ENCODE measurements at places on chromosomes 12 and 14.

- DNase-seq, result no peak
These were observed 357.7 kb downstream of the BCAT1 start for GRCh38 chr12:24591079-24591626.

GRCh38 chr12:94762259-94762942 is 112.0 kb upstream of the TMCC3 start:
- no peak for DNase-seq

- no peak for DNase-seq
These were observed 17.1 kb downstream of the SMCO2 start for GRCh38 chr12:27463511-27464219.

GRCh38 chr14:68380329-68380741 is 412.5 kb downstream of the ZFP36L1 start:
- DNase-seq, result no peak

GRCh38 chr12:75656648-75657047 is 145.2 kb upstream of the KRR1 start:
- no peak for DNase-seq

- DNase-seq, result no peak
These were observed 13.7 kb upstream of the ZNF740 start for GRCh38 chr12:53166837-53167236.

DNA sequence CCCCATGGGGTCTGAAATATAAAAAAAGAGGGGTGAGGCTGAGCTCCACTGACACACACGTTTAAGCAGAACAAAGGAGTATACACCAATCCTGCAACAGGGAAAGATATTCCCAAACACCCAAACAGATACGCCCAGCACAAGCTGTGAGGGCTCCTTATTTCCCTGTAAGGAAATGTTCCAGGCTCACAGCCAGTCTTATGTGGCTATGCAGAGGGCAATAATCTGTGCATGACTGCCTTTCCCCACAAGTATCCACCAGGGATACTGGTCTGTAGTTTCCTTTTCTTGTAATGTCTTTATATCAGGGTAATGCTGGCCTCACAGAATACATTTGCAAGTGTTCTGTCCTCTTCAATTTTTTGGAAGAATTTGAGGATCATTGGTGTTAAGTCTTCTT is 141.7 kb upstream of the DAAM1 start:
- DNase-seq, result no peak

GRCh38 chr12:15155271-15155670 is 65.9 kb downstream of the RERG start:
- DNase-seq, result no peak

DNA sequence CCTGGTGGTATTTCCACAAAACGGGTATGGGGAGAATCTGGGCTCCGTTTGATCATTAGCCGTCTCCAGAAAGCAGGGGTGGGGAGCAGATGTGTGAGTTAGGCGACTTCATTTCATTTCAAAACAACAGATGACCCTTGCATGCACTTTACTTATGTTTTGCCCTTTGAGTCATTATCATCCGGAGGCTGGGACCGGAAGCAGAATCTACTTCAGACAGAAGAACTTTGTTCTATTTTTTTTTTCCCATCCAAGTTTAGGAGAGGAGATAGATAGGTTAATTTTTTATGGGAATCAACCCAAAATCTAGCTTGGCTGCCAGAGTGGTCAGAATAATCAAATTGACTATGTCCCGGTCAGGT is 31.3 kb upstream of the CMAS start:
- no peak for DNase-seq

GRCh38 chr12:42447371-42447786 is 121.4 kb downstream of the PPHLN1 start:
- no peak for DNase-seq

DNA sequence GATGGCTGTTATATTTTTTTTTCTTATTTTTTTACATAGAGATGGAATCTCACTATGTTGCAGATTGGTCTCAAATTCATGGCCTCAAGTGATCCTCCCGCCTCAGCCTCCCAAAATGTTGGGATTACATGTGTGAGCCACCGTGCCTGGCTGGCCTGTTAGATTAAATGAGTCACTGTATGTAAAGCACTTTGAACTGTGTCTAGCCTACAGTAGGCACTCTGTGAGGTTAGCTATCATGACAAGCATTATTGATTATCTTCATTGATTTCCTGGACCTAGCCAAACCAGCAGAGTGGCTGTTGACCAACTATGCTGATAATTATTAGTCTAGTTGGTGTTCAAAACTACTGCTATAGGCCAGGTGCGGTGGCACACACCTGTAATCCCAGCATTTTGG is 42.6 kb downstream of the ARF6 start:
- no peak for DNase-seq

DNA sequence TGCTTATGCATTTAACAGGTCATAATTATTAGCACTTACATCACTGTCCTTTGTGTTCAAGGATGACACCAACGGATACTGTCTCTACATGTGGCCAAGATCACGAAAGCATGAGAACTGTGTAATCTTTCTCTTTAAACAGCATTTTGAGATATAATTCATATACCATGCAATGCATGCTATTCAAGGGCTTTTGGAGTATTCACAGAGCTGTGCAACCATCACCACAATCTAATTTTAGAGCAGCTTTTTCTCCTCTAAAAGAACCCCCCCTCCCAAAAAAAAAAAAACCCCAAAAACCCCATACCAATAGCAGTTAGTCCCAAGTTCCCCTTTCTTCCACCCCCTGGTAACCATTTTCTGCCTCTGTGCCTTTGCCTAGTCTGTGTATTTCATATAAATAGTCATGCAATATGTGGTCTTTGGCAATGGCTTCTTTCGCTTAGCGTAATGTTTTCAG is 60.6 kb downstream of the SPRING1 start:
- DNase-seq, result no peak

DNA sequence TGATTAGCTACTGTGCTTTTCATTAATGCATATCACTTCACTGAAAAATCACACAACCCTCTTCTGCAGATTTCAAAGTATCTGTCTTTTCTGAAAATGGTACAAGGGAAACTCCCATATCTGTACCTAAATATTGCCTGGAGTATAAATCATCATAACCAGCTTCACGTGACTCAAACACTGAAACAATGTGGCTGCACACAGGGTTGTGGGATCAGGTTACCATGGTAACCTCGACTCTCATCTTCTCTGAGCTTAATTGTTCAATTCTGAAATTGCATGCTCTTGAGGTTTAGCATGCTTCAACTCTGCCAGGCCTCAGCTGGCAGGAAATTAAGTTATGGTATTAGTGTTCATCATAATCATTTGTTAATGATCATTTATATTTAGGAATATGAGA is 77.5 kb upstream of the CPSF6 start:
- DNase-seq, result peak; percentile 43

DNA sequence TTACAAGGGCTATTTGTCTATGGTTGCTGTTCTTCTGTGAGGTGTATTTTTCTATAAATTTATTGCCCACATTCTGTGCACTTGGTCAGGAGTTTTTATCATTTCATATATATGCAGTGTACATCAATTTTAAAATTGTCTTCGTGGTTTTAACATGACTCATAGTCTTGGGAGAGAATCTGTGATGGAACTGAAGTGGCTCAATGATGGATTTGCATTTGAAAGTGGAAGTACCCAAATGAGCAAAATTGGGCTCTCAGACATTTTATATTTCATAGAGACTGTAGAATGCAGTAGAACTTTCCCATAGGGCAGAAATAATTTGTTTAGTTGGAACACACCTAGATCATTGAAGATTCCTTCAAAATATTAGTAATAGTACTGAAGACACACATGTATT is 1.9 kb upstream of the SCFD1 start:
- no peak for DNase-seq

DNA sequence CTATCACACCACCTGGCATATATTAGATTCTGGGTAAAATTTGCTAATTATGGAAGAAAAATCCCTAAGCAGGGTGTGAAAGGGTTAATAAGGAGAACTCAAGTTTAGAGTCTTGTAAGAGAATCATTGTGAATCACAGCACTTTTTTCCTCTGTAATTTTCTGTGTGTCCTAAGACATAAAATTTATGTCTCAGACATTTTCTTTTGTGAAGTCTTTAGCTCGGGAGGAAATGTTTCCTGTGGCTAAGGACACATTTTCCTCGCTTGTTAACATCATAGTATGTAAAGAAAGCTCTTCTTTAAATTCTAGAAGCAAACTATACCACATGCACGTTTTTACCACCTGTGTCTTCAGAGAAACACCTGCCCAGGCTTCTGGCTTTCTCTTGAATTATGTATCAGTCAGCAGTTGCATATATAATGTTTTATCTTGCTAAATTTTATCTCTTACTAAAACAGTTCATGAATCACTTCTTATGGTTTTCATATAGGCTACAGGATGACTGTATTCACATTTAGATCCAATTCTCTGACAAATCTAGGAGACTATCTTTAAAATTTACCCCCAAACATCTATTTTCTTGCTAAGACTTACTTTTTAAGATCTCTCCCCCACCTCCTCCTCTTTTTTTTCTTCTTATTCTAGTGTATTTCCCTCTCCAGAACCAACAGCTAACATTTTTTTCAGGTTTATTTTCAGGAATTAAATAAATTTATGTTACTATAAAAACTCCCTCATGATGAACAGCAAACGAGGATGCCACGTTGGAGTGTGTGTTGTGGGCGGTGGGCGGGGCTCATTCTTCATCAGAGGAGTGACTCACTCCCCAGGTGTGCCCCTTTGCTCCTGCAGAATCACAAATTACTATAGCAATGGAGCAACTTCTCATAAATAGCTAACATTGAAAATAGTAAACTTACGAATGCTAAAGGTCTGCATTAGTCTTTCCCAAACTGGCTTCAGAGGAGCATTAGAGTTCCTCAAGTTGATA is 11.6 kb upstream of the CSRP2 start:
- peak; percentile 43 for DNase-seq

DNA sequence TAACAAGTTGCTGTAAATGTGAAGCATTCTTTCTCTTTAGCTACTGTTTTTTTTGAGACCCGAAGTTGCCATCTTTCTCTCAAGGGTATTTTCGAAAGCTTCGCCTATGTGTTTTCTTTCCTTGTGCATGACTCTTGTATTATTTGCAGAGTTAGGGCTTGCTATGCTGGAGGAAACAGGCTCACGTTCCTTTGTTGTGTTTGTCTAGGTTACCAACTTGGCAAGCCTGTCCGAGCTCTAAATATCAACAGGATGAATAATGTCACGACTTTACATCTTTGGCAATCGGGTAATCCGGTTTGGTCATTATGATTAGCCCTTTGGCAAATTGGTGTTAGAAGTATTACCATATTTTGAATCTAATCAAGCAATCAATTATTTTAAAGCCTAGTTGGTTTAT is 15.9 kb upstream of the ATP6V0A2 start:
- DNase-seq, result no peak

GRCh38 chr12:88111074-88111652 is 30.7 kb downstream of the CEP290 start:
- no peak for DNase-seq

DNA sequence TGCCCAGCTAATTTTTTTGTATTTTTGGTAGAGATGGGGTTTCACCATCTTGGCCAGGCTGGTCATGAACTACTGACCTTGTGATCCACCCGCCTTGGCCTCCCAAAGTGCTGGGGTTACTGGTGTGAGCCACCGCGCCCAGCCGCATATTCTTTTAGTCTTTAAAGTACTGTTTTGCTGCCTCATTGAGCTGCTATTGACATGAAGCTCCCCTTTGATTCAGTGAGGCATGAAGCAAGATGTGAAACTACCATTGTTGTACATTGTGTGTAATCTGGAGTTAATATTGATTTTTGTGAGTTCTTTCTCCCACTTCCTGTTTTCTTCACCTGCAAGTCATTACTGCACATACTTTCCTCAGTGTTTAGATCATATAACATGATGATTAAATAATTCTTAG is 80.8 kb downstream of the MNAT1 start:
- no peak for DNase-seq

DNA sequence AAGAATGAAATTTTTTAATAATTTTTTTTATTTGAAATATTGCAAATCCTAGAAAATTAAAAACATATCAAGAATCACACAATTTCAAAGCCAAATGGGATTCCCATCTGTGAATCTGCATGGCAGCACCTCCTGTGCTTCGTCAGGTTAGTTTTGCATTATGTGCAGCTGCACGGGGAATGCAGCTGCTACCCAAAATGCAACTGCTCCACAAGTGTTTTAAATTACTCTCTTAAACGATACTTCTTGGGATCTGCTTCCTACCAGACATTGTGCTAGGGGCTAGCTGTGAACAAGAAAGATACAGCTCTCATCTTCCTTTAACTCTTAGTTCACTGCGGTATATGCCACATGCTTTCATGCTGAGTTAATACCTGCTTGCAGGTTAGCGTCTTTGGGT is 154.2 kb downstream of the CRADD start:
- no peak for DNase-seq

DNA sequence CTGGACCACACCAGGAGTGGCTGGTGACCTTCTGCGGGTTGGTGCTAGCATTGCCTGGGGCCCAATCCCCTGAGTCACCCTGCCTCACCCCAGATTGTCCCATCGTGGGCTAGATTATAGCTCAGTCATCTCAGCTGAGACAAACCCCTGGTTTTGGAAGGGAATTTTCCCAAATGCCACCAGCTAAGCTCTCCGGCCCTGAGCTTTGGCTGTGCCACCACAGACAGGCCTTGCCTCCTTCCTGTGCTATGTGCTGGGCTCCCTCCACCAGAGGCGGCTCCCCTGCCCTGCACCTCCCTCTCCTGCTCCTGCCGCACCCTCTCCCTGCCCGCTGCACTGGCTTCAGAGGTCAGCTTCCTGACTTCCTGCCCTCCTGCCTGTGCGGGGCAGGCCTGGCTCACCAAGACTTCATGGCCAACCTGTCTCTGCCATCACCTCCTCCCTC is 196.3 kb downstream of the TSPAN9 start:
- DNase-seq, result no peak

- no peak for DNase-seq
These were observed 28.5 kb upstream of the SLC24A4 start for GRCh38 chr14:92294506-92294905.

GRCh38 chr14:34087571-34087970 is 136.7 kb upstream of the EGLN3 start:
- DNase-seq, result no peak

DNA sequence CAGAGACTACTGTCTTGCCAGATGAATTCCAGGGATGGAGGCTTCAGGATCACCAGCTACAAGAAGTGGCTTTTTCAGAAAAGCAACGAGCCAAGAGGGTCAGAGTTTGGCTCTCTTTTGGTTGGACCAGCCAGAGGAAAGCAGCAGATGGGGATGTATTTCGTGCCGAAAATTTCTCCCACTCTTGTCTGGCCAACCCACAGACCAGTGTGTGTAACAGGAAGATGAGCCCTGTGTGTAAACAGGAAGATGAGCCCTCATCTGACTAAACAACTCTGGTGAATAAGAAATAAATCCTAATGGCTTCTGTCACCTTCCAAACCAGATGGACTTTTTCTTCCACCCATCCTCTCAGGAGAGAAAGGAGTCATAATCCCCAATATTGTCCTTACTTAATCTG is 13.1 kb downstream of the GPR68 start:
- no peak for DNase-seq

DNA sequence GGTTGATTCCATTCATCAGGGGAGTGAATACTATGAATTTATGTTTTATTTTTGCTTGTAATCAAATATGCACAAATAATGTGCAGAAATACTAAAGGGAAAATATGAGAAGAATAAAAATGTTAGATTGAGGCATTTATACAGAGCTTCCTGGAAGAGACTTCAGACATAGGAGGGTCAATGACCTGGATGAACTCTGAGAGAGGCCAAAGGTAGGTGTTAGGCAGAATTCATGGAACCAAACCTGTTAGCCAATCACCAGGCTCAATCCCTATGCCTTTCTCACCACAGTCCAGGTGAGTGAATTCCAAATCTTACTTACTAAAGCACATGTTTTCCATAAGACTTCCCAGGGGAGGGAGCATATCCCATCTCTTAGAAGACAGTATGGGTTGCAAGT is 130.4 kb upstream of the NTF3 start:
- DNase-seq, result no peak

- no peak for DNase-seq
These were observed 264.7 kb downstream of the EGLN3 start for GRCh38 chr14:33686218-33686617.
